ENCODE measurements at places on chromosomes 12 and 14. TPM values are rescaled to one million over a fixed set of nuclear protein-coding genes. Genes with fewer than 3 reads are reported as not detected.

Gene MYF6
- not detected for total RNA-seq

Gene SPTB
- 0.18 TPM for total RNA-seq

Gene GMPR2
- 48.6 TPM for total RNA-seq

Gene RNU4-1
- 678 TPM for total RNA-seq

Gene CCDC175
- not detected for total RNA-seq

Gene C14orf180
- total RNA-seq, result not detected

Gene MAP1LC3B2
- 1.7 TPM for total RNA-seq

Gene MMP17
- total RNA-seq, result 0.29 TPM

Gene IL31
- total RNA-seq, result 5.1 TPM

Gene SDR9C7
- total RNA-seq, result not detected

Gene TMEM121
- 14.2 TPM for total RNA-seq

Gene VRTN
- total RNA-seq, result not detected

Gene CSRP2
- total RNA-seq, result 0.77 TPM

Gene INSM2
- total RNA-seq, result not detected

Gene TSPAN8
- total RNA-seq, result not detected

Gene TOMM20L
- not detected for total RNA-seq

Gene COL2A1
- not detected for total RNA-seq

Gene CLEC1A
- not detected for total RNA-seq

Gene KRT73
- 0.13 TPM for total RNA-seq

Gene SOS2
- 18.4 TPM for total RNA-seq

Gene TCL1A
- total RNA-seq, result not detected

Gene SIX1
- not detected for total RNA-seq

Gene PLD4
- total RNA-seq, result 0.04 TPM
